Stimulated activated CD8-positive, alpha-beta memory T cell treated with anti-CD3 and anti-CD28 coated beads, Interleukin-4, amount 100 ng/mL, for 1 hour (primary cell): ENCODE measurements at places on chromosomes 2 and 18.
A peak's percentile ranks its signal among the peaks of the same experiment; 100 is the strongest.

- DNase-seq: no peak
Observed at GRCh38 chr2:12948231-12948960, 231.7 kb downstream of the TRIB2 start.

- no peak for DNase-seq
Observed at GRCh38 chr2:43340945-43341356, 114.5 kb upstream of the ZFP36L2 start.

DNA sequence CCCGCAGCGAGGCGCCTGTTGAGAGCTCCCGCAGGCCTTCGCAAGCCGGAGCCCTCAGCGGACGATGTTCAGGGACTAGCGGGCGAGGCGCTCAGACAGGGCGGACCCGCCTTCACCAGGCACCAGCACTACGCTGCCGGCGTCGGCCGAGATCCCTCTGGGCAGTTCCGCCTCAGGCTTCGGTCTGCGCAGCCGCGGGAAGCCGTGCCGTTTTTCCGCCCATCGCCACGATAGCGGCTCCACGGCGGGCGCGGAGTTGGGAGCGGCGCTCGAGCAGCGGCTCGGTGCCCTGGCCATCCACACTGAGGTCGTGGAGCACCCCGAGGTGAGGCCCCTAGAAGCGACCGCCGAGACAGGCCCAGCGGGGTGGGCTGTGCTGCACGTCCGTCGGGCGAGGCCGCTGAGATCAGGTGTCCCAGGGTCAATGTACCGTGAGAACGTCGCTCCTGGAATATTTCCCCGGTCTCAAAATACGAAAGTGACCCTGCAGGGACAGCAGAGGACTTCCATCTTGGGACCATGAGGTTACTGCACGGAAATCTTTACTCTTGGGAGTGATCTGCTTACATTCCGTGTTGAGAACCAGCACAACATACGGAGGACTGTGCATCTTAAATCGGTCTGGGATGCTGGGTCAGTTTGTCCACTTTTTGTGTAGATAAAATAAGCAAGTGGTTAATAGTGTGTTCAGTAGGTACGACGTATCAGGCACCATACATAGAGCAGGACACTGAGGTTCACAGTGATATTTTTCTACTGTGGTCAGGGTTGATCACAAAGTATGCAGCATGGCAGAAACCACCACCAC is 13.3 kb upstream of the MTIF2 start:
- peak; percentile 67 for DNase-seq

- DNase-seq: no peak
Observed at GRCh38 chr2:150586858-150587257, 99.4 kb upstream of the RND3 start.

- no peak for DNase-seq
Observed at GRCh38 chr2:159126432-159127022, 158.1 kb downstream of the TANC1 start.

DNA sequence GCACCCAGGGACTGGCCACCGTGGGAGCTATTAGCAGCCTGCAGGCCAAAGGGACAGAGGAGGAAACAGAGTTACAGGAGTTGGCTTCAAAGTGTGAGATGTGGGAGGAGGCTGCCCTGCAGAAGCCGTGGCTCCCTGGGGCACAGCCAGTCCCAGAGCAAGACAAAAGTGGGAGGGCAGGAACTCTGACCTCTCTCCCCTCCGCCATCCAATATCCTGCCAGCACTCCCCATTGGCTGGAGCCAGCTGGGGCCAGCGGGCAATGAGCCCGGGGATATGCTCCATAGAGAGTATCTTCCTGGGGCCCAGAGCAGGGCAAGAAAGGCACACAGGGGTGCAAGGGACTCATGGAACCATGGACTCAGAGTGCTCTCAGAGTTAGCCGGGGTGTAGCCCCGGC is 143.1 kb downstream of the INHBB start:
- DNase-seq: no peak

- DNase-seq: no peak
Observed at GRCh38 chr2:69692424-69692823, 48.9 kb upstream of the AAK1 start.

DNA sequence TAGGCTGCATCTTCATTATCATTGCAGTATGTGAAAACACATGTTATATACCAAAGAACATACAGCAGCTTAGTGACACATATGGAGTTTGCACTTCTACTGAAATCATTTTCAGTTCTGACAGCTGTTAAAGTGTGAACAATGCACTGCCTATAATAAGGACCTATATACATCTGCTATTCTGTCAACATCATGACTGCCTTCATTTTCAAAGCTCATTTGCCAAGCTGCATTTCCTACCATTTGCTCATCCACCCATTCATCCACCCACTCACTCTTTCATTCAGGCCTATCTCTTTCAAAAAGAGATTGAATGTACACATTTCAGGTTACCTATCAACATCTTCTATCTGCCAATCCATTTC is 81.7 kb upstream of the STK17B start:
- no peak for DNase-seq

DNA sequence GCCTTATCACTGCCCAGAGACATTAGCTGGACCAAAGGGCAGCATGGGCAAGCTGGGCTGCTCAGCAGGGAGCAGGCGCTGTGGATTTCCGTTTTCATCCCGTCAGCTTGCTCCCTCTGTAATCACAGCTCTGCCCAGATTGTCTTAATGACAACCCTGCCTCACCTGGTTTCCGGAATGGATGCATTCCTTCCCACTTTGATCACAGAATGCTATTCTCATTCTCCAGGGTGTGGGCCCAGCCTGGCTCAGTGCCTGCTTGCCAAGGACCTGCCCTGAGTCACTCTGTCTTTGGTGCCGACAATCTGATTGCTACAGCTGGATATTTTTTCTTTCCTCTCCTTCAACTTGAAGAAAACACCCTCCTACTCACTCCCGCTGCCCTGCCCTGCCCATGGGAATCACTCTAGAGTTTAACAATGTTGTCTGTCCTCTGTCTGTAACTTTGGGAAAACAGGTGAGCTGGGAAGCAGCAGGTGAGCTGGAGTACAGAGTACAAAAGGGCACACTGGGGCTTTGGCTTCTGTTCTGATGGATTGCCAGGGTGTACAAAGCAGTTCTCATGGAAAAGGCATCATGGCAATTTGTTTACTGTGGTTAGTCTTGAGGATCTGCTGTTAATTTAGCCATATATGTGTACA is 27.2 kb upstream of the FAM136A start:
- DNase-seq: no peak

- no peak for DNase-seq
Observed at GRCh38 chr18:23662309-23663263, at the start of gene ANKRD29. Gene ANKRD29, minus strand, starts transcription at chr18:23662911. Its CDS starts 181 bp downstream, at chr18:23662730.

- DNase-seq: no peak
Observed at GRCh38 chr2:48849770-48850169, 94.2 kb upstream of the LHCGR start.

GRCh38 chr2:109269706-109270504 is 140.9 kb downstream of the SH3RF3 start:
- DNase-seq: no peak

- DNase-seq: no peak
Observed at GRCh38 chr2:73117441-73117840, 4.7 kb upstream of the RAB11FIP5 start.

GRCh38 chr2:179812501-179812900 is 48.9 kb downstream of the ZNF385B start:
- DNase-seq: no peak

- no peak for DNase-seq
Observed at GRCh38 chr2:217953531-217953932, 49.3 kb downstream of the TNS1 start.

- DNase-seq: no peak
Observed at GRCh38 chr2:208584378-208584985, 177.9 kb downstream of the PTH2R start.

DNA sequence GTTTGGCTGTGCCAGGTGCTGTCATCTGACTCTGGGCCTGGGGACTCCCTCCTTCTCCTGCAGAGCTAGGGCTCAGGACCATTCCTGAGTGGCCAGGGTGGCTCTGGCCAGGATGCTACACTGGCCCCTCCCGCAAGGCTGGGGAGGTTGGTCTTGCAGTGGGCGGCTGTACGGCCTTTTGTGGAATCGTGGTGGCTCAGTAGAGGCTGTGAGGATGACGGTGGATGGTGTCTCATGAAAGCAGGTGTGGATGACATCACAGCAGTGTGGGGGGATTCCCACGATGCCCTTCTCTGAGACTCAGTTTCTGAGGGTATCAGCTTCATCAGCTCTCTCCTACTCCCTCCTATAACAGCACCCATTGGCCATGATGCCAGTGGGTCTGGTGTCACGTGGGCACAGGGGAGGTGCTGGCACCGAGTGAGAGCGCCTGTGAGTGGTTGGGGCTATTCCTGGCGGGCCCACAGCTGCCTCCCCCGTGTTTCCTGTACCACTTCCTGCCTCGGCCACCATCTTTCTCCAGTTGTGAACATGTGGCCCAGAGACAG is 144.2 kb upstream of the HDAC4 start:
- peak; percentile 17 for DNase-seq

- DNase-seq: no peak
Observed at GRCh38 chr2:144208924-144209323, 311.0 kb downstream of the ZEB2 start.

DNA sequence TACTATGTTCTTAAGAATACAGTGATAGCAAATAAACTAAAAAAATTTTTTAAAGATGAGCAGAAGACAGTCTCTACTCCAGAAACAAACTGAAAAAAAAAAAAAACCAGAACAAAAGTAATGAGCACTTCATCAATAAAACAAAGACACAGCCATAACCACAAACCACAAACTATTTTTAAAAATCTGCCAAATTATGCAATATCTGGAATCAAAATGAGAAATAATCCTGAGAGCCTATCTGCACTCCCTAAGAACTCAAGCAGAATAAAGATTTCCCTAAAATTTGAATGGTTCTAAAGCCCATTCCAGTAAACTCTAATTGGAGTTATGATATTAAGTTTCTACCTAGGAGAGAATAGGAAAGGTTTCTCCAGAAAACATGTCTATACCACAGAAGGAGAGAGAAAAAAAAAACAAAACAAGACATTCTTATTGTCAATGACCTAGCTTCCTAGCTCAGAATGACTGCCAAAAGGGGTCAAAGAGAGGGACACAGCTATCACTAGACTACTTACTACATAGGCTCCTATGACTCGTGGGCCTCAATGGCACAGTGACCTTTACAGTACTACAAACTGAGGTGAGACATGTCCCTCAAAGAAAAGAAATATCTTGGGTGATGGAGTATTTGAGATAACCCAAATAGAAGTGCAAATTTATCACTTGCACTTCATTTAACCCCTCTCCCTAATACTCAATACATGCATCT is 262.8 kb downstream of the ZEB2 start:
- DNase-seq: no peak

- no peak for DNase-seq
Observed at GRCh38 chr2:101830146-101830545, 132.6 kb downstream of the MAP4K4 start.

GRCh38 chr2:14182227-14182946 is 450.1 kb upstream of the LRATD1 start:
- no peak for DNase-seq

- no peak for DNase-seq
Observed at GRCh38 chr2:183666031-183666430, 541.8 kb downstream of the NUP35 start.

DNA sequence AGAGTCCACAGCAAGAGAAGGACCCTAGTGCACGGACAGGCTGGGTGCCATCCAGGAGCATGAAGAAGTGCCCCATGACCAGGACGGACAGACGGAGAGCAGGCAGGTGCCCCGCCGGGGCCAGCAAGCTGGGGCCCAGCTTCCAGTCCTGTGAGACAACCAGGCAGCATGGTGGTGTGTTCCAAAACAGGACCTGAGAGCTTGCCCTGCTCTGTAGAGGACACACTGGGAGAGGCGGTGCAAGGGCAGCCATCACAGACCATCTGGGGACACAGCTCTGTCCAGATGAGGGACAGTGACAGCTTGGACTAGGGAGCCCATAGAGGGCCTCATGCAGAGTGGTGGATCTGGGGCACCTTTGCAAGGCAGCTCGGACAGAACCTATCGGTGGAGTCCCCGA is 279.8 kb downstream of the EIPR1 start:
- no peak for DNase-seq

DNA sequence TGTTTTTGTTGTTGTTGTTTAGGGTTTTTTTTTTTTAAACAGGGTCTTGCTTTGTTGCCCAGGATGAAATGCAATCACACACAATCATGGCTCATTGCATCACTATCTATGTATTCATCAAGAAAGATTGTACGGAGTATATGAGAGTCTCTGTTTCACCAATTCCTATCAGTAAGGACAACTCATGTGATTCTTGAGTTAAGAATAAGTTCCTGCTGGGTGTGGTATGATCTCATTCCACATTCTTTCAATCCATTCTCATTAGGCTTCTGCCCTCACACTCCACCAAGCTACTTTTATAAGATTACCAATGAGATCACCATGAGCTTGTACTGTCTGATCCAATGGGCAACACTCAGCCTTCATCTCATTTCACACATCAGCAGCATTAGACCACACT is 9.1 kb upstream of the AP1S3 start:
- DNase-seq: no peak

DNA sequence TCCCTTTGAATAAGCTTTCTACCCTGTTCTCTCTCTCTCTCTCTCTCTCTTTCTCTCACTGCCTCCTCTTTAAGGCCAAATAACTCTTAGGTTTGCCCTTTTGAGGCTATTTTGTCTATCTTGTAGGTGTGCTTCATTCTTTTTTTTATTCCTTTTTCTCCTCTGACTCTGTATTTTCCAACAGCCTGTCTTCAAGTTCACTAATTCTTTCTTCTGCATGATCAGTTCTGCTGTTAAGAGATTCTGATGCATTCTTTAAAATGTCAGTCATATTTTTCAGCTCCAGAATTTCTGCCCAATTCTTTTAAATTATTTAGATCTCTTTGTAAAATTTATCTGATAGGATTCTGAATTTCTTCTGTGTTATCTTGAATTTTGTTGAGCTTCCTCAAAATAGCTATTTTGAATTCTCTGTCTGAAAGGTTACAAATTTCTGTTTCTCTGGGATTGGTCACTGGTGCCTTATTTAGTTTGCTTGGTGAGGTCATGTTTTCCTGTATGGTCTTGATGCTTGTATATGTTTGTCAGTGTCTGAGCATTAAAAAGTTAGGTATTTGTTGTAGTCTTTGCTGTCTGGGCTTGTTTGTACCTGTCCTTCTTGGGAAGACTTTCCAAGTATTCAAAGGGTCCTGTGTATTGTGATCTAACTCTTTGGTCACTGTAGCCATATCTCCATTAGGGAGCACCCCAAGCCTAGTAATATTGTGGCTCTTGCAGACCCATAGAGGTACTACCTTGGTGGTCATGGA is 35.4 kb upstream of the DYNC1I2 start:
- no peak for DNase-seq

DNA sequence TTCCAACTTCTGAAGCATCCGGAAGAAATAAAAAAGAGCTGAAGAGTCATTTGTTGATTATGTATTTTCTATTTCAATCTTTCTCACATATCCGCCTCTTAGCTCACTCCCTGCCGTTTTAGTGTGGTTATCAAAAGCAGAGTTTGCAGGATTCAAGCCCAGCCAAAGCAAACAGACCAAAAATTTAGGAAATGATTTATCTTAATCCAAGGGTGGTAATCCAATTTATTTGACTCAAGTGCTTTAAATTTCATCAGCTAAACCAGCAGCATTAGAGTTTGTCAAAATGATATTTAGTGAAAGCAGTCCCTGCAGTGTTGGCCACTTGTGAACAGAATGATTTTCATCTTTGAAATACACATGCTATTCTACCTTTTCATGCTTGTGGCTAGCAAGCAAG is 129.3 kb upstream of the CCDC68 start:
- no peak for DNase-seq

- DNase-seq: no peak
Observed at GRCh38 chr2:18918280-18918679, 328.9 kb upstream of the NT5C1B start.

GRCh38 chr18:785242-785641 is 26.8 kb downstream of the YES1 start:
- no peak for DNase-seq
